ENCODE measurements at places on chromosomes 16 and 17.

DNA sequence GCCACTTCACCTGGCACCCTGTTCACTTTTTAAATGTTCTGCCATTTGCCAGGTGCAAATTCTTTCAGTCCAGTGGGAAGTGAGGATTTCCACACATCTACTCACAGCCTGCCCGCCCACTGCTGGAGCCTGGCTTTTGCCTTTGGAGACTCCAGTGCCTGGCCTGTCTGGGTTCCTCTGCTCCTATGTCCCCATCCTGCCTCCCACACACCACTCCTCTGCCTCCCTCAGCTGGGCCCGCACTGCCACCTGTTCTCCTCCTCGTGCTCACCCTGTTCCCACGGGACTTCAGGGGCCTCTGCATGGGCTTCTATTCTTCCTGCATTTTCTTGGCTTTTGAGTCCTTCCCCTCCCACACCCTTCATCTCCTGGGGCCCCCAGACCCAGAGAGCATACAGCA lies 7.9 kb upstream of the NDRG4 start:
- no peak for DNase-seq

DNA sequence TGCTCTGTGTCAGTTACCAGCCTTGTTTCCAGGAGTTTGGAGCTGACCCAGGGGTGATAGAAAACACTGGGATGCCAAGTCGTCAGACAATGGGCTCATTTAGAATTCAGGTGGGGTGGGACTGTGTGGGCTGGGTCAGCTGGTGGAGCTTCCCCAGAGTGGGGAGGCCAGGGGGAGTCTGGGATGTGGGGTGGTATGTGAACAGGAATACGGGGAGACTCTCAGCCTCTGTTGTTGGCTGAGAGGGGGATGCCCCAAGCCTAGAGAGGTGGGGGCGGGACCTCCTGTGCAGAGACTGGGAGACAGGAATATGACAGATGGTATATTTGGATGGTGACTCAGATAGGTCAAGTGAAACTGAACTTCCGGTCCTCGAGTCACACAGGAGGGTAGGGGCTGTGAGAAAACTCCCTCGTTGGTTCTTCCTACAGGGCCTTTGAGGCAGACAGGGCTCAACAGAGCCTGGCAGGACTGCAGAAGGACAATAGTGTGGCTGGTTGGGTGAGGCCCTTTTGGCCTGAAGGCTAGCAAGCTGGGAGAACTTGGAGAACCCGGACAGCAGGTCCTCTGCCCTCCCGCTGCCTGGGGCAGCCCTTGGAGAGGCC lies 23.7 kb downstream of the CDH1 start:
- peak; percentile 86 for DNase-seq

GRCh38 chr17:3827124-3827773 lies 18.8 kb downstream of the NCBP3 start:
- DNase-seq = peak; percentile 81

GRCh38 chr17:5587438-5588032 lies 3.2 kb upstream of the NLRP1 start:
- peak; percentile 78 for DNase-seq

All from globus pallidus (tissue), 1 donor.